NCI-H2227 treated with DMSO at 0.1 percent for 48 hours (cell line): ENCODE measurements at places on chromosomes 16 and 17.

GRCh38 chr17:1989135-1989534 lies 36.0 kb downstream of the RTN4RL1 start:
- no peak for DNase-seq

DNA sequence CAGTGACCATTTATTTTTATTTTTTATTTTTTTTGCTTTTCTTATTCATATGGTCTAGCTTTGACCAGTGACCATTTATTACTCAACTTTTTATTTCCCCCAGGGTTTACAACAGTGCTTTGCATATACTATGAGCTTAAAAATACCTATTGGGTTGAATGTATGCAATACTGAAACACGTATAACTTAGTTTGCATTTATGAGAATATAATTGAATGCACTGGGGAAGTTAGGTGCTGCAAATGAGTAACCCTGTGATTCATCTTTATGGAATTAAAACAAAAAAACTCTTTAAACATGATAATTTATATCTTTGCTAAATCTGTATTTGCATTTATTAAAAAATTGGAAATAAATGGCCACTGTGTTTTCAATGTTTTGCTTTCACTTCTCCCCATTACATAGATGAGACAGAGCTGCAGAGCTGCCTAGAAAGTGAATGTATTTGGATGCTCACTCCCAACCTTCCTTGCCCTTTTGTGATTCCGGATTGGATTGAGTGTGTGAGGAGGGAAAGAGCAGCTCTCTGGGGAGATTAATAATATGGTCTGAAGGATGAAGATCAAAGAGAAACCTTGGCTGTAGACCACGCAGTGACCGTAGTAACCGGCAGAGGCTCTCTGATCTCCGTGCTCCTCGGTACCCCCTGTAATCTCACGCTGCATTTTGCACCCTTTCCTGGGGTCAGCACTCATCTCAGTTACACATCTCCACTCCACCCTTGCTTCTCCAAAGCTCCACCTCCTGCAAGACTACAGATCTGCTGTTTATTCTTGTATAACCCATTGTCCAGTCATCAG lies 14.3 kb downstream of the TMEM100 start:
- no peak for DNase-seq

DNA sequence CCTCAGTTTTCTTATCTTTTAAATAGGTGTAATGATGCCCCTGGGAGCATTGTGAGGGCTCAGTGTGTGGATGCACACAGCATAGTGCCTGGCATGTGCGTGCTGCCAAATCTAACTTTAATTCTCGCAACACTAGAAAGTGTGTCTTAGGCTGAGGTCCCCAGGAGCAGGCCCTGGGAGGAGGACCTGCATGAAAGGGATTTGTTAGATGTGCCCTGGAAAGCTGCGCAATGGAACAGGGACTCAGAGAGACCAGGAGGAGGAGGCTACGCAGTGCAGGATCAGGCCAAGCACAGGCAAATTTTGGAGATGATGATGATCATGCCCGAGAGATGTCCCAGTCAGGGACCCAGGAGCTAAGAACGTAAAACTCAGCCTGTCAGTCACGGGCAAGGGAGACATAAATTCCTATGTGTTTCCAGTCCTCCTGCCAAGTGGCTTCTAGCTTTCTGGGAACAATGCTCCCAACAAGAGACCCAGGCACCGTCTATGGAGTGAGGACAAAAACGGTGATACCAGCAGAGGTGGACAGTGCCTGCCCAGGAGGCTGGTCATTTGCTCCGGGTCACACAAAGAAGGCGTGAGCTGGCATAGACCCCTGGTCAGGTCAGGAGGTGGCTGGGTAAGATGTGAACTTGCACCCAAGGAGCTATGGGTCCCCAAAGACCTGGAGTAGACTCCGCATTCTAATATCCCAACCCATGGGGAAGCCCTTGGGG lies 352.2 kb upstream of the TNRC6C start:
- DNase-seq = no peak

DNA sequence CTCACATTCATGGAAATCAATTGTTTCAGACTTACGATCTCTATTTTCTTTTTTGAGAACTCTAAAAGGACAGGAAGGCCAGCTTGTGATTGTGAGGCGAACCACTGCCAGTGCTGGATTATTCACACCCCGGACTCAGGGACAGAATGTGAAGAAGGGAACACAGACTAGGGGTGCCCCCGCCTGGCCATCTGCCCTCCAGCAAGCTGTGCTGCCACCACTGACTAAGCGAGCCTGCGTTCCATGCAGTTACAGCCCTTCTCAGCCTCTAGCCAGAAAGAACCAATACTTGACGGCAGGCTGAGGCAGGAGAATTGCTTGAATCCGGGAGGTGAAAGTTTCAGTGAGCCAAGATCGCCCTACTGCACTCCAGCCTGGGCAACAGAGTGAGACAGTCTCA lies 2.8 kb downstream of the HAGH start:
- DNase-seq = no peak

GRCh38 chr17:60508384-60508980 lies 17.6 kb downstream of the APPBP2 start:
- no peak for DNase-seq

DNA sequence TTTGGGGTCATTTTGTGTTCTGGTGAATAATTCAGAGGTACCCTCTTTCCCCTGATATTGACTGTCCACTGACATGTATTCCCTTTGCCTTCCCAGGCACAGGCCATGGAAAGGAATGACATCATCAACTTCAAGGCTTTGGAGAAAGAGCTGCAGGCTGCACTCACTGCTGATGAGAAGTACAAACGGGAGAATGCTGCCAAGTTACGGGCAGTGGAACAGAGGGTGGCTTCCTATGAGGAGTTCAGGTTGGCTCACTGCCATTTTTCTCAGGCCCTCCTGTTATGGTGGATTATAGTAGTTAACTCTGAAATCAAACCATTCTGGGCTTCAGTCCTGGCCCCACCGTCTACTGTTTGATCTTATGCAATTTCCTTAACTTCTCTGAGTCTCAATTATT lies 1.6 kb upstream of the EFTUD2 start:
- no peak for DNase-seq

DNA sequence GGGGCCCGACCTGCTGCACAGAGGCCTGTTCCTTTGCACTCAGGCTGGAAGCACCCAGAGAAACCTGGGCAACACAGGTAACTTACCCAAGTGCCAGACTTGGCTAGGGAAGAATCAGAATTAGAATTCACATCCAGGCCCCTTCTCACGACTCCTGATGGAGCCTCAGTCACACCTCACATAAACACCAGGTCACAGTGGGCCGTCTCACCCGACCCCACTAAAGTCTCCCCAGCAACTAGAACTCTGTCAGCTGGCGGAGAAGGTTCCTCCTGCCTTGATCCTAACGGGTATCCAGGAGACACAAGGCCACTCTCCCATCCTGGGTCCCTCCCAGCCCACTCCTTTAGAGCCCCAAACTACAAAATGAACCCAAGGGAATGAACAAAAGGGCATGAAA lies 6.4 kb downstream of the TK2 start:
- no peak for DNase-seq

DNA sequence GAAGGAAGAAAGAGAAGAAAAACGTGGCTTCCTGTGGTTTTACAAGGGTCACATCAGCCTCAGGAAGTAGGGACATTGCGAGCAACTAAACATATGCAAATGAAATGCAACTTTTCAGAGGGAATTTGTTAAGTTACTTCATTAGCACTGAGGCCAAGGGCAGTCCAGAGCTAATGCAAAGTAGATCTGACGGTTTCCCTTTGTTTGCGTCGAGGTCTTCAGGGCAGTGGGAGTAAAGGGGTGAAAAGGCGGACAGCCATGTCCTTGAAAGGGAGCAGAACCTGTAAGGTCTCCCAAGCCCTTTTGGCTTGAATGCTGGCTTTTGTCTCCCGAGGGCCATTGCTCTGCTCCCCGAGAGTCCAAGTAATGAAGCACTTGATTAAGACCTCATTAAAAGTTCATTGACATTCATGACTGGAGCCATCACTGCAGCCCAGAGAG lies 85.0 kb downstream of the PMP22 start:
- no peak for DNase-seq

DNA sequence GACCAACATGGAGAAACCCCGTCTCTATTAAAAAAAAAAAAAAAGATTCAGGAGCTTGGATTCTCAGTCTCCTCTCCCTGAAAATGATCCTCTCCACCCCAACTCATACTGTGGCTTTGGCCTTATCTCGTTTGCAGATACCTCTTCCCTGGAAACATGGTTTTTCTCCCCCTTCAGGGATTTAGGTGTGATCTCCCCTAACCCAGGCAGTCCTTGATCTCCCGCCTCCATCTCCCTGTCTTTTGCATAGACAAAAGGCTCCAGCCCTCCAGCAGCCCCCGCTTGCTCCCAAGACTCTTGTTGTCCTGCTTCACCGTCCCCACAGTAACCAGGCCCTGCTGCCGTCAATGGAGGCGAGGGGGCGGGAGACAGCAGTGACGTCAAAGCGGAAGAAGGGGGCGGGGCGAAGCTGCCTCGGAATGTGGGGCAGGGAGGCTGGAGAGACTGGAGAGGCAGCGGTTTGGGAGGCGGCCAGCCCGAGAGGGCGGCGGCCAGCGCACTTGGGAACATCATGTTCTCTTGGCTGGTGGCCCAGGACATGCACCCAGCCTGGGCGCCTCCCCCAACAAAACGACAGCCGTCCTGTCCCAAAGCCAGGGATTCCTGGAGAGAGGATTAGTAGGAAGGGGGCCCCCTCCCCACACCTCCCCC lies 1.9 kb upstream of the PER1 start:
- peak; percentile 82 for DNase-seq

DNA sequence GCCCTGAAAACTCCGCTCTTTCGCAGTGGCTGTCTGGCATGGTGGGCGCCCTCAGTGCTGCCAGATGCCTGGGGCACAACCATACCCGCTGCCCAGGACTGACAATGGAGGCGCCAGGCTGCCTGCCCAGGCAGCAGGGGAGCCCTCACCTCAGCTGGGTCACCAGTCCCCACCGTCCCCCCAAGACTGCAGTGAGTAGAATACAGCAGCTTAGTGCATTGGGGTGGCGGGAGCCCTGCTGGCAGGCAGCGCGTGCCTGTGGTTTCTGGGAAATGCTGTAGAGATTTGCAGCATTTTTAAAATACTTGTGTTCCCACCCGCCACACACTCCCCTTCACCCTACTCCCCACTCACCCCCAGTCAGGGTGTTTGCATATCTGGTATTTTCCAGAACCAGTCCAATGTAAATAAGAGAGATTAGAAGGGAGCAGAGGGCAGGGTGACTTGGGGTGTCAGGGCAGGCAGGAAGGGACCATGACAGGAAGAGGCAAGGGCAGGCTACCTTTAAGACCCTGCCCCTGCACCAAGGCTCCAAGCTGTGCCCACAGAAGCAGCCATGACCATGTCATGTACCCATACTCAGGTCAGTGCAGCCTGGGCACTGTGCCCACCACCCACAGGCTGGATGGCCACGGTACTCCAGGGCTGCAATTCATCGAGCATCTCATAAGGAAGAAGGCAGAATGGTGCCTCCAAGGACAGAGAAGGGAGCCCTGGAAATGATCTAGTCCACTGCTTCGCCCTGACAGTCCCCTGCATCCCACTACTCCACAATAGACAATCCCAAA lies 21.5 kb downstream of the MYO18A start:
- no peak for DNase-seq

DNA sequence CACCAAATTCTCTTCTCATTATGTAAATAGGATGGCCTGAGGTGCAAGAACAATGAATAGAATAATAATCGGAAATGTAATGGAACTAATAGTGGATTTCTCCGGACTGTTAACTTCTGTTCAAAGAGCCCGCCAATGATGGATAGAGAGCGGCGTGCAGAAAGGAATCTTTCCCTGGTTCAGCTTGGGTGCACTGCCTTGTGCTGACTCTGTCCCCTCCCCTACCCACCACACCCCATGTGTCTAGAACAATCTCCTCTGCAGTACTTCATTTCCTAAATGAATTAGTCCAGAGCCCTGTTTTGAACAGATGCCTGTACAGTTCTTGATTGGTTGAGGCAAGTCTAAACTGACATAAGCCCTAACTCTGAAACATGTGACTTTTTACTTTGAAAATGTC lies 125.4 kb downstream of the CDH13 start:
- no peak for DNase-seq

DNA sequence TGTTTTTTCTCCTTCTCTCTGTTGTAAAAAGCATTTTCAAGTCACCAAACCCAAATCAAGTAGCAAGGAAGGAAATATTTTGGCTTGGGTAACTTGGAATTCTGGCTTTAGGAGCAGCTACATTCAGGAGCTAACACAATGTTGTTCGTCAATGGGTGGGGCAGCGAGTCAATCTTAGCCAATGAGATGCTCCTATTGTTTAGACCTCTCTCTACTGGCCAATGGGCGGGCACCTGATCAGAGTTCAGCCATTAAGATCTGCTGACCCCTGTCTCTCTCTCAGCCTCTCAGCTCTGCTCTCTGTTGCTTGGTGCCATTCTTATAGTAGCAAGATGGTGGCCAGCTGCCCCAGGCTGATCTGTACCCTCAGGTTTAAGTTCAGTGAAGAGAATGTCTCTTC lies 83.2 kb downstream of the IRX3 start:
- DNase-seq = no peak

- DNase-seq = no peak
Measured at GRCh38 chr17:47119746-47120520, 69.2 kb downstream of the CDC27 start.

- peak; percentile 60 for DNase-seq
Measured at GRCh38 chr17:67718325-67718941, 697 bp downstream of the NOL11 start.

DNA sequence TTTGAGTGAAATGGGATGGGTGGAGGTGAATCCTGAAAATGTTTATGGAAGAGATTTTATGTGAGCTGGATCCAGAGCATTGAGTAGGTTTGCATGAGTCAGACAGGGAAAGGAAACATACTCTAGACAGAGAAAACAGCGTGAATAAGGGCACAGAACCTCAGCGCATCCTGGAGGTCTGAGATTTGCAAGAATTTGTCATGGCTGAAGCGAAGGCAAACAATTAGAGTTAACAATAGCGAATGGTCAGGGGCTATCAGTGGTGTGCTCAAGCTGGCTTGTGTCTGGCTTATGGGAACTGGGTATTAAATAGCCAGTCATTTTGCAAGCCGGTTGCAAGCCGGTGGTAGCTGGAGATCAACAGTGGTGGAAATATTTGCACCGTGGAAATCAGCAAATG lies 36.4 kb downstream of the MAP2K6 start:
- no peak for DNase-seq
